ENCODE measurements at places on chromosomes 12 and 14.

GRCh38 chr12:87671757-87672156 lies 357.4 kb downstream of the C12orf50 start:
- no peak overlapping the region for H3K4me3 ChIP-seq
- no peak for DNase-seq
- no peak overlapping the region for H3K27ac ChIP-seq
- no peaks in the 10 kb centered on the region for H3K36me3 ChIP-seq
- no peaks in the 10 kb centered on the region for H3K4me1 ChIP-seq

- no peak for DNase-seq
- H3K4me3 ChIP-seq, result no peak overlapping the region
- H3K36me3 ChIP-seq, result no peaks in the 10 kb centered on the region
- H3K4me1 ChIP-seq, result no peaks in the 10 kb centered on the region
- H3K27ac ChIP-seq, result no peak overlapping the region
Measured at GRCh38 chr12:108744021-108744897, 12.9 kb upstream of the CORO1C start.

DNA sequence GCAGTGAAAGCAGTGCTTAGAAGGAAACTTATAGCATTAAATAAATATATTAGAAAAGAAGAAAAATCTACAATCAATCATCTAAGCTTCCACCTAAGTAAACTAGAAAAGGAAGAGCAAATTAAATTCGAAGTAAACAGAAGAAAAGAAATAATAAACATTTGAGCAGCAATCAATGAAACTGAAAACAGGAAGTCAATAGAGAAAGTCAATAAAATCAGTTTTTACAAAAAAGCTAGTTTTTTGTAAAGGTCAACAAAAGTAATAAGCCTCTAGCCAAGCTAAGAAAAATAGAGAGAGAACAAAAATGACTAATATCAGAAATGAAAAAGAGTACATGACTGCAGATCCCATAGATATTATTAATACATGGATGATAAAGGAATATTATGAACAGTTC lies 34.2 kb upstream of the KTN1 start:
- DNase-seq, result no peak
- H3K4me3 ChIP-seq, result no peak overlapping the region
- no peaks in the 10 kb centered on the region for H3K36me3 ChIP-seq
- no peak overlapping the region for H3K27ac ChIP-seq

GRCh38 chr12:1918081-1918883 lies at the start of gene CACNA2D4:
Gene CACNA2D4, minus strand, starts transcription at chr12:1918652. Its CDS starts 179 bp downstream, at chr12:1918473.
- no peaks in the 10 kb centered on the region for H3K27me3 ChIP-seq
- no peak within 1 kb of the TSS for H3K4me3 ChIP-seq
- no peak within 1 kb of the TSS for H3K27ac ChIP-seq
- peaks cover 6% of the 10 kb centered on the region for H3K4me1 ChIP-seq
- H3K36me3 ChIP-seq, result no peaks in the 10 kb centered on the region

DNA sequence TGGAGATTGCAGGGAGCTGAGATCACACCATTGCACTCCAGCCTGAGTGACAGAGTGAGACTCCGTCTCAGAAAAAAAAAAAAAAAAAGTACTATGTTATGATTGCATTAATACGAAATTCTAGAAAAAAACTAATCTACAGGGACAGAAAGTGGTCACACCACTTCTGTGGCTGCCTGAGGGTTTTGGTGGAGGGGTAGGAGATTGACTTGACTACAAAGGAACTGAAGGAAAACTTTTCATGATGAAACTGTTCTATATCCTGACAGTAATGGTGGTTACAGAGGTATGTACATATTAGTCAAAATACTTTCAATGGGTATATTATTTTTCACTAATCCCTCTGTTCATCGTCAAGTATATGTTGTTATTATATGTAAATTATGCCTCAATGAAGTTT lies 42.1 kb downstream of the FOXN3 start:
- H3K36me3 ChIP-seq, result no peaks in the 10 kb centered on the region
- DNase-seq, result no peak
- H3K27ac ChIP-seq, result no peak overlapping the region
- H3K4me3 ChIP-seq, result no peak overlapping the region
- H3K27me3 ChIP-seq, result no peaks in the 10 kb centered on the region

DNA sequence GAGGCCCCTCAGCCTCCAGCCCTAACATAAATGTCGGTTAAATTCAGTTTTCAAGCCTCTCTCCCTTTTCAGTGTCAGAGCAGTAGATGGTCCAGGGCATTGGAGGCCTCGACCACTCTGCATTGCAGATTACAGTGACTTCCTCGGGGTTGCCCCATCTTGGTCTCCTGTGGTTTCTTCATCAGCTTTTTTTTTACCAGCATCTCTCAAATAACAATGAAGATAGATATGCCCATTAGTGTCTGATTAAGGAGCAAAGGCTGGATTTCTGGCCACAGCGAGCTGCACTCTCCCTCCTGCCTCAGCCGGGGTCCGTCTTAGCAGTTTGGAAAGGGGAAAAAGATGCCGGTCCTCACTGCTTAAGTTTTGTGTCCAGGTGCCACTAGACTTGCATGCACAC lies 49.7 kb downstream of the C14orf132 start:
- peaks cover 6% of the 10 kb centered on the region for H3K4me1 ChIP-seq
- H3K36me3 ChIP-seq, result no peaks in the 10 kb centered on the region
- no peak overlapping the region for H3K4me3 ChIP-seq
- no peaks in the 10 kb centered on the region for H3K27me3 ChIP-seq
- no peak overlapping the region for H3K27ac ChIP-seq

GRCh38 chr12:23891115-23891514 lies 58.4 kb downstream of the SOX5 start:
- H3K27ac ChIP-seq, result no peak overlapping the region
- H3K4me3 ChIP-seq, result no peak overlapping the region
- DNase-seq, result no peak

GRCh38 chr12:46389031-46389616 lies 16.6 kb upstream of the SLC38A2 start:
- peaks cover 25% of the 10 kb centered on the region for H3K4me1 ChIP-seq
- no peaks in the 10 kb centered on the region for H3K36me3 ChIP-seq
- no peaks in the 10 kb centered on the region for H3K27me3 ChIP-seq
- DNase-seq, result no peak

DNA sequence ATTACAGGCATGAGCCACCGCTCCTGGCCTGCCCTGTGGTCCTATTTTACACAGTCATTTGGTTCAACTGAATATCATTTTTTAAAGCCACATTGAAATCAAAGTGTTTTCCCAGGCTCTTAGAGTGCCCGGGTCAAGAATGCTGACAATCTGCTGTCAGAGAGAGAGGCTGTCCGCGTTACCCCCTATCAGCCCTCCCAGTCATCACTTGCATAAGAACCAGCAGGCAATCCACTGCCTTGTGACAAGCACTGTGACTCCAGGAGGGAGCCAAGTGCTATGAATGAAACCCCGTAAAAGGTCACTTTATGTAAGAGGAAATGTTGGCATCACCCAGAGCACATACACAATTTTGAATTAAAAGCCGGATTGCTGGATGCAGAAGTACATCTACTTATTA lies 13.5 kb downstream of the PHLDA1 start:
- H3K4me3 ChIP-seq, result no peak overlapping the region
- H3K4me1 ChIP-seq, result peaks cover 7% of the 10 kb centered on the region
- H3K36me3 ChIP-seq, result no peaks in the 10 kb centered on the region
- no peak overlapping the region for H3K27ac ChIP-seq
- H3K27me3 ChIP-seq, result no peaks in the 10 kb centered on the region

DNA sequence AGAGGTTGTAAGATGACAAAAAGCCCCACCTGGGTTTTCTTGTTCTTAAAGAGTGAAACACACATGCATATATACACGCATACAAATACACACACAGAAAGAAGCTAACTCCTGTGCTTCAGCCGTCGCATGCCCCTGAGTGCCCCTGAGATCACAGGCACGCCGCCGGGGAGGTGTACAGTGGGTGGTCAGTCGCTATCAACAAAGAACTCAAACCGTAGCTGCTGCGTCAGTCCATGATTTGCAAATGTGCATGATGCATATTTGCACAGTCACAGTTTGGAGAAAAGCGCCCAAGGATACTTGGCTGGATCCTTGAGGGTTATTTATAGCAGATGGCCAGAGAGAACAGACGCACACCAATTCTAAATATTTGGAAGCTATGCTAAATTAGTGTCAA lies 206.9 kb downstream of the TMEM132D start:
- no peaks in the 10 kb centered on the region for H3K4me1 ChIP-seq
- H3K27ac ChIP-seq, result no peak overlapping the region
- no peaks in the 10 kb centered on the region for H3K27me3 ChIP-seq
- no peaks in the 10 kb centered on the region for H3K36me3 ChIP-seq

- H3K27ac ChIP-seq, result no peak overlapping the region
- no peak for DNase-seq
- H3K27me3 ChIP-seq, result no peaks in the 10 kb centered on the region
- no peaks in the 10 kb centered on the region for H3K4me1 ChIP-seq
- H3K4me3 ChIP-seq, result no peak overlapping the region
Measured at GRCh38 chr12:108442067-108442466, 73.0 kb upstream of the FICD start.

GRCh38 chr14:98466807-98467206 lies 805.2 kb downstream of the BCL11B start:
- H3K4me1 ChIP-seq, result no peaks in the 10 kb centered on the region
- H3K36me3 ChIP-seq, result no peaks in the 10 kb centered on the region
- no peak overlapping the region for H3K27ac ChIP-seq
- H3K27me3 ChIP-seq, result no peaks in the 10 kb centered on the region

DNA sequence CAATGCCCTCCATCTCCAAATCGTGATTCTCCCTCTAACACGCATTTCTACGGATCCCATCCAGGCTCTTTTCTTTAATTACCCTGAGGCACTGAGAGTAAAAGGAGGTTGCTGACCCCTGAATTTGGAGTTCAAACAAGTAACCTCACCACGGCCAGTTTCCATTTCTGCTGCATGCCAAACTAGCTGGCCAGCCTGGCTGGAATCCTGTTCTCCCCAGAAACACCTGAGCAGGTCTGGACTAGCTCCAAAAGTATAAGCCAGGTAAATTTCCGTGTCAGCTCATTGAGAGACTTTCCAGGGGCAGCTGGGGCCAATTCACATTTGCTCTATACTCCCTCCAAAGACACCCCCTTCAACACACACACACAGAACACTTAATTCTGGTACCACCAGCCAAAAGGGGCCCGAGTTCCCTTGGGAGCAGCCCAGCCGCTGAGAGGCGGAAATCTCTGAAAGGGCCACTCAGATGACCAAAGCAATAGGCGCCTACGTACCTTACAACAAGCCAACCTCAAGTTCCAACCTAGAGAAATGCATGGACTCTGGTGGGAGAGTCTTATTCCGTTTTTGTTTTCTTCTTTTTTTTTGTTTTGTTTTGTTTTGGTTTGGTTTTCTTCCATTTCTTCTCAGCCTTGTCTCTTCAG lies 131.4 kb downstream of the NDUFA12 start:
- H3K4me3 ChIP-seq, result no peak overlapping the region
- DNase-seq, result no peak
- peaks cover 9% of the 10 kb centered on the region for H3K27me3 ChIP-seq
- no peak overlapping the region for H3K27ac ChIP-seq
- peaks cover 15% of the 10 kb centered on the region for H3K4me1 ChIP-seq

DNA sequence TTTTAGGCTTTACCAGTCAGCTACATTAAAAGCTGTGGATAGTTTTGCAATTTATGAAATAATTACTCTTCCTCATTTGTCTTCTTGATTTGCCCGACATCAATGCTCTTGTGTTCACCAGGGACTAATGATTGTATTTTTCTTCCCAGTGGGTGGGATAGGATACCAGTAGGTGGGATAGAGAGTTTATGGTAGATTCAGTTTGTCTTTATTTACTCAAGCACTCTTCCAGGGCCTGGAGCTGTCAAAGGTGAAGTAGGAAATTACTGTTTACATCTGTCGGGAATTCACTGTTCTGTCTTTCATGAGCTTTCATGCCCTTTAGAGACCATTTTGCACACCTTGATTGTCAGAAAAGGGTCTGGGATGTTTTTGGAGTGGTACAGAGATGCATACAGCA lies 36.6 kb downstream of the ETV6 start:
- H3K27ac ChIP-seq, result no peak overlapping the region
- no peak overlapping the region for H3K4me3 ChIP-seq
- H3K4me1 ChIP-seq, result peaks cover 39% of the 10 kb centered on the region
- no peak for DNase-seq
- no peaks in the 10 kb centered on the region for H3K27me3 ChIP-seq

GRCh38 chr14:35934499-35934898 lies 108.4 kb downstream of the BRMS1L start:
- H3K4me1 ChIP-seq, result no peaks in the 10 kb centered on the region
- no peak for DNase-seq
- H3K36me3 ChIP-seq, result no peaks in the 10 kb centered on the region

GRCh38 chr14:103528587-103529382 lies at the start of gene TRMT61A:
Gene TRMT61A, plus strand, starts transcription at chr14:103529196. Its CDS starts 783 bp downstream, at chr14:103529979.
- H3K36me3 ChIP-seq, result no peaks in the 10 kb centered on the region
- H3K4me1 ChIP-seq, result peaks cover 26% of the 10 kb centered on the region
- H3K4me3 ChIP-seq, result peak within 1 kb of the TSS; percentile 93
- DNase-seq, result peak; percentile 92
- H3K27ac ChIP-seq, result peak within 1 kb of the TSS; percentile 88

DNA sequence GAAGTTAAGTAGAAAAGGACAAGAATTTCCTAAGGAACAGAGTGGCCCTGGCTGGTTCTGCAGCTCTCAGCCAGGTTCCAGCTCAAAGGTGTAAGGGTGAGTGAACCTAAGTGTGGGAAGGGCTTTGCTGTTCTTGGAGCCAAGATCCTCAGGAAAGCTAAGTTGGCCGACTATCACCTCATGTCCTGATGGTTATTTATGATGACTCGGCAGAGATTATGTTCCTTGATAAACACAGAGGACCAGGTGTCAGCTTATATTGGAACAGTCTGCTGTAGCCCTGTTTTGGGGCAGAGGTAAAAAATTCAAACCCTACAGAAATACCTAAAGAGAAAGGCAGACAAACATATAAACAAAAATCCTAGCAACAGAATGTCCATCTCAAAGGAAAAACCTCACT lies 128.5 kb downstream of the TBX3 start:
- peaks cover 12% of the 10 kb centered on the region for H3K27me3 ChIP-seq
- no peaks in the 10 kb centered on the region for H3K4me1 ChIP-seq
- DNase-seq, result no peak
- no peaks in the 10 kb centered on the region for H3K36me3 ChIP-seq
- H3K27ac ChIP-seq, result no peak overlapping the region

DNA sequence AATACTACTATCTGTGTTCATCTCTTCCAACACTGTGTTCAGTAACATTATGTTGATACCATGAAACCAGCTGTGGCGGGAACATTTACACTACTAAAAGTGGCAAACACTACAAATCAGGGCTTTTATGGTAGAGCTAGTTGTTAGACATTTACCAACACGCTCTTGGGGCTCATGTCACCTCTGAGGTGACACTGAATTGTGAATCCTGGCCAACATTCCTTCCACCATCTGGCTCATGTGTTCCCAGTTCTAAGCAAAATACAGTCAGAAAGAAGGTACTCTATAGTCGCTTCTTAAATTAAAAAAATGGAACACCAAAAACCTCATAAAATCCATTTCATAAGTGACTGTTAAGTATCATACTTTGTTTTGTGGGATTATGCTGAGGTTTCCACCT lies 436.6 kb downstream of the FUT8 start:
- no peaks in the 10 kb centered on the region for H3K4me1 ChIP-seq
- H3K4me3 ChIP-seq, result no peak overlapping the region
- no peak overlapping the region for H3K27ac ChIP-seq
- no peak for DNase-seq
